Tibial nerve (tissue), 4 donors: ENCODE measurements at places on chromosomes 3 and 15. TPM values are rescaled to one million over a fixed set of nuclear protein-coding genes. Genes with fewer than 3 reads are reported as not detected.

- DNase-seq, result no peak
These were observed 18.6 kb downstream of the CRYGS start for GRCh38 chr3:186525369-186526255.

DNA sequence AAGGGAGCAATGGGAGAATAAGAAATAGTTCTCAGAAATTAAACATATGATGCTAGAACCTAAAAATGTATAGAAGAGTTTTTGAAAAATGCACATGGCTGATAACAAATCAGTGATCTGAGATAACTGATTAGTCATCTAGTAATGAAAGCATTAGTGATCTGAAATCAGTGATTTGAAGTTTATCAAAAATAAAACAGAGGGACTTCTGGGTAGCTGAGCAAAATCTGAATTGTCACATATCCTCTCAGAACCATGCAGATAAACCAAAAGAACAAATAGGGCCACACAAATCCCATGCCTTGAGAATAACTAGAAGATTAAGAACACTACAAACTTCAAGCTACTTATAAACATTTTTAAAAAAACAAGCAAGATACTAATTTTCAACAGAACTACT is 71.5 kb downstream of the MCF2L2 start:
- no peak for DNase-seq

KLHL40 gene
- not detected for total RNA-seq

DNA sequence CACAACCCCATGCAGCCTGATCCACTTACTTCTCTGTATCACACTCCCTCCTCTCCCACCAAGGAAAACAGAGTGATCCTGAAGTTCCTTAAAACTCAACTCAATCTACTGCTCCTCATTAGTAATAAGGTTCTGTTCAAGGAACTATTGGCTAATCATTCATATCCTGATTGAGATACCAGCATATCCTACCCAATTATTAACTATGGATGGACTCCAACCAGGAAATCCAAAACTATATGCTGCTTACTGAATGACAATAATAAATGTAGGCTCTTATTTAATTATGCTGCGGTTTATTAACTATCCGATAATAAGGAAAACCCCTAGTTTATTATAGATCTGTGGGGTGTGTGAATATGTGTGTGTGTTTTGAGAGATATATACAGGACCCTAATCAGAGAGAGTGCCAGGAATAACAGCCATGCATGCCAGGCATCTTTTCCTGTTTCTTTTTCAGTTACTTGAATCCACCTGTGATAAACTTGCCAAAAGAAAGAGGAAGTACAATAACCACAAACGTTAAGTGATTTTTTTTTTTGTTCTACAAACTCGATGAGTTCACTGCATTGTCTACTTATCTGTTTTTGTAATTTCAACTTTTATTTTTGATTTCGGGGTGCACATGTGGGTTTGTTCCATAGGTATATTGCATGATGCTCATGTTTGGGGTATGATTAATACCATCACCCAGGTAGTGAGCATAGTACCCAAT is 1031.7 kb upstream of the CFAP20DC start:
- DNase-seq, result no peak

NANOGP8 gene
- 2.3 TPM for total RNA-seq
